ENCODE measurements at places on chromosomes 7 and 10.

DNA sequence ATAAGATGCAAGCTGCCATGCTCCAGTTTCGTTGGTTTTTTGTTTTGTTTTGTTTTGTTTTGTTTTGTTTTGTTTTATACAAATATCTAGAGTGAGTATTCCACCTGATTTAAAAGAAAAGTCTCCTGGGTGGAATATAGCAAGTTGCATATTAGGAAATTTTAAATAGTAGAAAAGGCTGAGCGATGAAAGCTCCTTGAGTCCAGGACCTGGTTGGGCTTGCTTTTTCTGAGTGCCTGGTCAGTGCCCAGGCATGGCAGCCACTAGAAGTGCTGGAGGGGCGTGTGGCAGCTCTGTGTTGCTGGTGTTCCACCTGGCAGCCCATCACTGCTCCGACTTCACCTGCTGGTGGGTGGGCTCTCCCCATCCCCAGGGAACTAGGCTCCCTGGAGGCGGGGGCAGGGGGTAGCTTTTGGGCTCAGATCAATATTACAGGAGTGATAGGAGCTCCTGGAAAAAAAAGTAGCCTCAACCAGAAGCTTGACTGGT lies 8.0 kb downstream of the COL17A1 start:
- no peak for DNase-seq

DNA sequence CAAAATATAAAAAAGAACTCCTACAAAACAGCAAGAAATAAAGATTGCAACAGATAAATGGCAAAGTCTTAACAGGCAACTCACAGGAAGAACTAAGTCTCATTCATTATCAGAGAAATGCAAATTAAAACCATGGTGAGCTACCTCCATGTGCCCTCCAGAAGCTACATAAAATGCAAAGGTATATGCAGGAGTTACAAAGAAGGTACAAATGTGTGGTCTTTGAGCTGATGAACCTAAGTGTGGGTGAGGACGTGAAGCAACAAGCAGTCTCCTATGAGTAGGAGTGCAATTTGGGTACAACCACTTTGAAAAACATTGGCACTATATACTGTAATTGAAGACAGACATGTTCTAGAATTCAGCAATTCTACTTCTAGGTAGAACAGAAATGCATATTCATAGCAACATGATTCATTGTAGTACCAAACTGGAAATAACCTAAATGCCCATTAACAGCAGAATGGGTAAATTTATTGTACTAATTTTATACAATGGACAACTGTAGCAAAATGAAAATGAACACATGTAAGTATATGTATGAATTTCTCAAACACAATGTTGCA lies 61.6 kb upstream of the KCNMA1 start:
- DNase-seq: no peak

- no peak for DNase-seq
Observed at GRCh38 chr10:47279276-47279675, 20.7 kb upstream of the GDF10 start.

DNA sequence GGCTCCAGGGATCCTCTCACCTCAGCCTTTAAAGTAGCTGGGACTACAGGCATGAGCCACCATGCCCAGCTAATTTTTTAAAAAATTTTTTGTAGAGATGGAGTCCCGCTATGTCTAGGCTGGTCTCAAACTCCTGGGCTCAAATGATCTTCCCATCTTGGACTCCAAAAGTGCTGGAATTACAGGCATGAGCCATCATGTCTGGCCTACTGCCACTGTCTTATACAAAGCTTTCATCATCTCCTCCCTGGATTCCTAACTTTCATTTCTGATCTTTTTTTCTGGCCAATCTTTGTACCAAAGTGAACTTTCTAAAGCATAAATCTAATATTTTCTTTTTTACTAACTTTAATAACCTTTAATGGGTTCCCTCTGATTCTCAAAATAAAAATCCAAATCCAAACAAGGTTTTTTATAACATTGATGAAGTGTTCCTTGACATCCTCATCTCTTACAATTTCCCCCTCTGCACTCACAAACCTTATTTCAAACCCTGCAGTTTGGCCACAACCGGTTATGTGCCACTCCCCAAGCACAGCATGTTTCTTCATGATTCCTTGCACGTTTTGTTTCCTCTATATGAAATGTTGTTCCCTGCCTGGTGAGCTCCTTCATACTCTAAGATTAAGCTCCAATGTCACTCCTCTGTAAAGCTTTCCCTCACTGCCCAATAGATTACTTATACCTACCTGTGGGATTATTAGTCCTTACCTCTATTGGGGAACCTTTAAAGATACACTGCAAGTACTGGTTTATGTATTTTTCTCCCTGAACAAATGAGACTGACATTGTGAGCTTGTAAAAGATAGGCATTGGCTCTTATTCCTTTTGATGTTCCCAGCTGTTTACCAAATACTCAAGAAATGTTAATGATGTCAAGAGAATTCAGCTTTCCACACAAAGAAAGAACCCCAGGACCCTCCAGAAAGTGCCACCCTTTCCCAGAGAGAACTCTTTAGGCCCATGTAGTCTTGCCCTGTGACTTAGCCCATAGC lies 101.7 kb downstream of the HOXA1 start:
- no peak for DNase-seq

DNA sequence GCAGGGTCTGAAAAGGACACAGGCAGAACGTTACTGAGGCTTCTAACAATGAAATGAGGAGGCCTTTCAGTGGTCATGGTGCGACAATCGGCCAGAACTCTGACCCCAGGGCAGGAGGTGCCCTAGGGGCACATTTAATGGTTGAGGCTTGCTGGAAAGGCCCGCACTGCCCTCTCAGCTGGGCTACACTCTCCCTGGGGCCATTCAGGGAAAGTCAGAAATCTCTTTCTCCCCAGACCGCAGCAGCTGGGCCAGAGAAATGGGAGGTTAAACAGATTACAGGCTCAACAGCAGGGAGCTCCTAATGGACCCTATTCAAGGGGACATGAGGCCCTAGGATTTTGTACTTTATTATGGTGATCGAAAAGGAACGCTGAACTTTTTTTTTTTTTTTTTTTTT lies 85.6 kb upstream of the FGFR2 start:
- DNase-seq: no peak

DNA sequence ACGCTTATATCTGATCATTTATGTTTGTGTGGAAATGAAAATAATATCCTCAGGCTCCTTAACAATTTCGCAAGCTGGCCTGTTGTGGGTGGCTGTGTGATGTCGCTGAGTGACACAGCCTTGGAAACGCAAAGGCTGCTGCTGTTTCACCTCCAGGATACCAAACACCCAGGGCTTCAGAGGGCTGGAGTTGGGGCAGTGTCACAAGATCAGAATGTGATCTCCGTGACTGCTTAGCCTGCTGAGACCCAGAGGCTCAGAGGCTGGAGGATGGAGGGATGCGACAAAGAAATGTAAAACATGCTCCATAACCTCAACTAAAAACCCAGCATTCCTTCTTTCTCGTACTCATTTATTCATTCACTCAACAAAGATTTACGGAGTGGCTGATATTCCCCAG lies 37.2 kb upstream of the BMPER start:
- DNase-seq: no peak

- DNase-seq: peak; percentile 31
Observed at GRCh38 chr7:151506901-151507382, 12.8 kb downstream of the RHEB start.

DNA sequence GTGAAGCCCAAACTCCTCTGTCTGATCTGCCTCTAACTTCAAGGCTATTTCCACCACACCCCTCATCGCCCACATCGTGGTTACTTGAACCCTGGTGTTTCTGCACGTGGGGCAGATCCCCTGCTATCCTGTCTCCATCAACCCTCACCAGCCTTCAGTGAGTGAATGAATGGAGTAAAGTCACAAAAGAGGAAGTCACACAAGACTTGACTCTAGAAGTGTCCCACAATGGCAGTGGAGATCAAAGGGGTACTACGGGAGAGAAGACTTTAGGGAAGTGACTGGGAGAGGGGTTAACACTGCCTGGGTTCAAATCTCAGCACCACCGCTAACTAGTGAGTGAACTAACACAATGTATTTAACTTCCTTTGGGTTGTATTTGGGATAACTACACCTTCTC lies 85.9 kb downstream of the COBL start:
- no peak for DNase-seq

GRCh38 chr7:46776790-46777189 lies 805.1 kb downstream of the TNS3 start:
- DNase-seq: no peak

DNA sequence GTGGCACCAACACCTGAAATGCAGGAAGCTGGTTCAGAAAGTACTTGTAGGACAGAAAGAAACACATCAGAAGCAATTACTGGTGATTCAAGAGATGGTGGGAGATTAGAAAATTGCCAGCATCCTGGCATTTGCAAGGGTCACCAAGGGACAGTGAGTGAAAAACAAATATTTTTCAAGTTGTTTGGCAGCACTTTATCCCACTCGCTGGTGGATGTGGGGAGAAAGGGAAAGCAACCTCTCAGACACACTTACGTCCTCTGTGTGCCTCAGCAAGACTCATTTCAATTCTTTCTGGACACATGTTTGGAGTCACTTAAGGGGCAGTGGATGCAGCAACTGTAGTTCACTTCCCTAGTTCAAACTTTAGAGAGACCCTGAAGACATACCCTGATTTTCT lies 440.4 kb upstream of the GHITM start:
- DNase-seq: no peak

DNA sequence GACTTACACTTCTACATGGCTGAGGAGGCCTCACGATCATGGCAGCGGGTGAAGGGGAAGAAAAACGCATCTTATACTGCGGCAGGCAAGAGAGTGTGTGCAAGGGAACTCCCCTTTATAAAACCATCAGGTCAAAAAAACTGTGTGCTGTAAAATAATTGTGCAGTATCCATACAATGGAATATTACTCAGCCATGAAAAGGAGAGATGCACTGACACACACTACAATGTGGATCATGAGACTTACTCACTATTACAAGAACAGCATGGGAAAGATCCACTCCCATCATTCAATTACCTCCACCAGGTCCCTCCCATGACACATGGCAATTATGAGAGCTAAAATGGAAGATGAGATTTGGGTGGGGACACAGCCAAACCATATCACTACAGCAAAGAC lies 27.2 kb upstream of the CARD11 start:
- DNase-seq: no peak

DNA sequence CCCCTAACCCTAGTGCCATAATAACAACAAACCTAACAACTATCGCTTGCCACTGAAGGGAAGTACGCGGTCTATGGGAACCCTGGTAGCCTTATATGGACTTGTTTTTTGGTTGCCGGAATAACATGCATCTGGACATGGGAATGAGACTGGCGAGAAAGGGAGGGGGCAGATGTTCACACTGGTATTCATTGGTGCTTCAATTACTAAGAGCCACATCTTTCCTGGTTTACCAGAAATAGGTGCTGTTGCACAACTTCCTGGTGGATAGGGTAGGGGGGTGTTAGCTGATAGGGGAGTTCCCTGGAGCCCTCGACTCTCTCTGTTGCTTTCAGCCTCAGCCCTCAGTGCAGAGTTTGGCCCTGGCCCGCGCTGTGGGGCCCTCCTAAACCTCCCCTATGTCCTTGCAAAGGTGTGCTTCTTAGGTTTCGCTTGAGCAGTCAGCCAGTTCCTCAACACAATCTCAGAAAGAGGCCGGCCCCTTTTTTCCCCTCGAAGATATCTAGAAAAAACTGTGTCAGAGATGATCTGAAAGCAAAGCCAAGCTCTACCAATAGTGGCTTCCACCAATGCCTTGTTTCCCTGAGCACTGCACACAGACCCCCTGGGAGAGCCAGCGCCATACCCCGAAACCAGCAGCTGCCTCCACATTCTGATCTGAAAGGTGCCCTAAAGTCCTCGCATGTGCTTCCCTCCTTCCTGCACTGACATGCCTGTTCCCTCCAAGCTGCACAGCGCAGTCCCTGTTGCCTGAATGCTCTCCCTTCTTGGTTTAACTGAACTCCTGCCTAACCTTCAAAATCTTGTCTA lies 13.5 kb downstream of the TBXAS1 start:
- no peak for DNase-seq

DNA sequence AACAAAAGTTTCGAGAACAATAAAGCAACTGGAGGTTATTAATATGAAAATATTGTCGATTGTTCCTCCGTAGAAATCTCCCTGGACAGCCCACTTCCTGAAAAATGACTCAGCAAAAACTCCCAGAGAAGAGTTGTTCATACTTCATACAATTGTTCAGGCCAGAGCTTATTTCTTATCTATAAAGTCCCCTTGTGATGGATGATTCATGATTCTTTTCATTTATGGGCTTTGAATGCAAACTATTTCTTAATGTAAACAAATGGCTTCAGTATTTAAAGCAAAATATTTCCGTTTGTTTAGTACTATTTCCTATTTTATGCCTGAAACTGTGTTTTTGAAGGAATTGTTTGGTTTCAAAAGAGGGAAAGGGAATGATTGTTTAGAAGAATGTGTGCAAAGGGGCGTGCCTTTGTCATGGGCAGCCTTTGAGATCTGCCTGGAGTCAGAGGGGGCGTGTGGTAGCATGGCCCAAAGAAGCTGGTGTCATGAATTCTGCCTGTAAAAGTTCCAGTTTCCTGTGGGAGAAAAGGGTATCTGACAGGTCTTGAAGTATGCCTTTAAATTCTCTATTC lies 26.2 kb upstream of the EXOC6 start:
- no peak for DNase-seq

- DNase-seq: no peak
Observed at GRCh38 chr10:124157271-124157681, 63.9 kb upstream of the CHST15 start.

DNA sequence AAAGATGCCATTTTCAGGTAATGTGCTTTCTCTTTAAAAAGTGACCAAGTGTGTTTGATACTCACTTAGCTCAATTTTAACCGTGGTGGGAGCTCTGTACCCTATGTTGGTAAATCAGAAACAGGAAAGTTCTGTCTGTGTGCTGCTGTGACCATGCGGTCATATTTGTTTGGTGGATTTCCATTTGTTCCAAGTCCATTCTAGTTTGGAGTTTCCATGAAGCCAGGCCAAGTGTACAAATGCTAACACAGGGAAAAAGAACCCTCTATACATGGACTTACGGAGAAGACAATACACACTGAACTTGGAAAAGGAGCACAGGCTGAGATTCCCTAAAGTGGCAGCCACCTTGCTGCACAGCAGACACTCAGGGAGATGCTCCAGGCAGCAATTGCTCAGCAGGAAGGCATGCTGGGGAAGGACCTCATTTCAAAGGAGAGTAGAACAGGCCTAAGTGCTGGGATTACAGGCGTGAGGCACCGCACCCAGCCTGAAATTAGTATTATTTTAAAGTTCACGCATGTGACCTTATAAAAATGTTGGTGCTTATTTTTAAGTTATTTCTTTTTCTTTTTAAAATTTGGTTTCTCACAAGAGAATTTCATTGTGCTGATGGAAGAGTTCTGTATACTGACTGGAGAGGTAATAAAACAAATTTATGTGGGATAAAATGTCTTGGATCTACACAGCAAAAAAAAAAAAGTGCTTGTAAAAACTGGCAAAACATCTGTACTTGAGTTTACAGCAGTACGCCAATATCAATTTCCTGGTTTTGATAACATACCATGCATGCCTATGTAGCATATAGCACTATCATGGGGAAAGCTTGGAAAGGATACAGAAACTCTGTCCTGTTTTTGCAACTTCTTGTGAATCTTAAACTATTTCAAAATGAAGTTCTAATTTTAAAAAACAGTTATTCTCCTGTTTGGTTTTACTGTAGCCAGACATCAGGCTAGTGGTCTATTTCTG lies 436.2 kb downstream of the KCNMA1 start:
- no peak for DNase-seq
